IPS DF 19.7 (cell line): ENCODE measurements at places on chromosomes 6 and 20.

DNA sequence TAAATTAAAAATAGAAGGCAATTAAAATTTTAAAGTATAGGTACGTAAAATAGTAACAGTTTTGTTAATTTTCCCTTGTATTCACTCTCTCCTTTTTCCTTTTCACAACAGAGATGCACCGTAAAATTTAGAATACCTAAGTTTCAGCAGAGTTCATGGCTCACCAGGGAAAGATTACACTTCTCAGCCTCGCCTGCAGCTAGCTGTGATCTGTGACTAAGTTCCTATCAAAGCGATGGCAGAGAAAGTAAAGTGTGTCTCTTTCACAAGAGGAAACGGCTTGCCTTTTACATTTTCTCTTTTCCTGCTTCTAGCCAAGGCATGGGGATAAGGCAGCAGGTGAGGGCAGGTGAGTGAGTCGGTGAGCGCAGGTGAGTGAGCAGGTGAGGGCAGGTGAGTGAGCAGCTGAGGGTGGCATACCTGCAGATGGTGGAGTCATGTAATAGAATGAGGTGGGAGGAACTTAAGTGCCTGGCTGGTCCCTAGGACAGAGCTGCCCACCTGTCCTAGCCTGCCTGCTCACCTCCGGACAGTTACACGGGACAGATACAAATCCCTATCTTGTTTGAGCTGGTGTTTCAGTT is 30.9 kb downstream of the ZFP64 start:
- DNase-seq: no peak

- no peak for DNase-seq
Observed at GRCh38 chr6:24026050-24026449, 100.0 kb upstream of the NRSN1 start.

DNA sequence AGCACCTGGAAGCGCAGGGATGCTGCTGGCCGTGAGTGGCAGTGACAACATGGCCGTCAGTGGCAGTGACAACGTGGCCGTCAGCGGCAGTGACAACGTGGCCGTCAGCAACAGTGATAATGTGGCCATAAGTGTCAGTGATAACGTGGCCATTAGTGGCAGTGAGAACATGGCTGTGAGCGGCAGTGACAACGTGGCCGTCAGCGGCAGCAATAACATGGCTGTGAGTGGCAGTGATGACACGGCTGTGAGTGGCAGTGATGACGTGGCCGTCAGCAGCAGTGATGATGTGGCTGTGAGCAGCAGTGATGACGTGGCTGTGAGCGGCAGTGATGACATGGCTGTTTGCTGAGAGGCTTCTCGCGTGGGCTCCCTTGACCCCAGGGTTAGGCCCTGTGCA is 169.8 kb downstream of the ERMARD start:
- DNase-seq: no peak

DNA sequence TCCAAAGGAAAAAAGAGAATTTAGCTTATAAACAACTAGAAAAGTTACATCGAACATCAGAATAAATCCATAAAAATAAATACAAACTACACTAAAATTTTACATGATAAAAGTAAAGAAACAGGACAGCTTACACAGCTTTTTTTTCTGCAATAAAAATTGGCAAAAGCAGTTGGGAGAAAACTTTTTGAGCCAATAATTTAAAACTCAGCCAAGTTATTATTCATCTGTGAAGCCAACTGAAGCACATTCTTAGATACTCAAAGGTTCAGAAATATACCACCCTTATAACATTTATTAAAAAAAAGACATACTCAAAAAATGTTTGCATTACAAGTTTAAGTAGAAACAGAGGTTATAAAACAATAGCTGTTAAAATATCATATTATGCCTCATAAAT is 23.7 kb upstream of the RSPO3 start:
- DNase-seq: no peak

- no peak for DNase-seq
Observed at GRCh38 chr6:35831257-35832007, 26.3 kb downstream of the LHFPL5 start.

DNA sequence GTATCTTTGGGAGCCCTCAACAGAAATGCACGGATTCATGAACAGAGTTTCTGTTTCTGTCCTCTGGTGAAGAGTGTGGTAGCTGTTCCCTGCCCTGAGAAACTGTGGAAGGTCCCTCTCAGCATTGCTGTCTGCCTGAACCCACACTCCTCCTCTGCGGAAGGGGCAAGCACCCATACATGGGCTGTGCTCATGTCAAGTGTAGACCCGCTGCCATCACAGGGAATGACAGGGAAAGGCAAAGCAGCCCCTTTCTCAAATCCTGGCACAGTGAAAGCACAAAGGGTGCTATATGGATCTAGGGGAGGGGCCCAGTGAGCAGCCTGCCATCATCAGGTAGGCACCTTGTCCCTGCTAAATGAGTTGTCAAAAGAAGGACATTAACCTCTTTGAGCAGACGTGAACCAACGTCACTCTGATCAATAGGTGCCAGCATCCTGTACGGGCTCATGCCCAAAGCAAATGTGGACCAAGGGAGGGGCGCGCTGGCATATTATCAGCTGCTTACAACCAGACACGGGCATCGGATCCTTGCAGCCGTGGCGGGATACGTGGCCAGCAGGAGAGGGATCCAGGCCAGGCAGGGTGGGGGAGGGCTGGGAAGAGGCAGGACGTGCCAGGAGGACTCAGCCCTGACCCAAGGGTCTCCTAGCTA is 231.2 kb upstream of the PMEPA1 start:
- DNase-seq: no peak
